ENCODE measurements at places on chromosomes 1 and 21.

DNA sequence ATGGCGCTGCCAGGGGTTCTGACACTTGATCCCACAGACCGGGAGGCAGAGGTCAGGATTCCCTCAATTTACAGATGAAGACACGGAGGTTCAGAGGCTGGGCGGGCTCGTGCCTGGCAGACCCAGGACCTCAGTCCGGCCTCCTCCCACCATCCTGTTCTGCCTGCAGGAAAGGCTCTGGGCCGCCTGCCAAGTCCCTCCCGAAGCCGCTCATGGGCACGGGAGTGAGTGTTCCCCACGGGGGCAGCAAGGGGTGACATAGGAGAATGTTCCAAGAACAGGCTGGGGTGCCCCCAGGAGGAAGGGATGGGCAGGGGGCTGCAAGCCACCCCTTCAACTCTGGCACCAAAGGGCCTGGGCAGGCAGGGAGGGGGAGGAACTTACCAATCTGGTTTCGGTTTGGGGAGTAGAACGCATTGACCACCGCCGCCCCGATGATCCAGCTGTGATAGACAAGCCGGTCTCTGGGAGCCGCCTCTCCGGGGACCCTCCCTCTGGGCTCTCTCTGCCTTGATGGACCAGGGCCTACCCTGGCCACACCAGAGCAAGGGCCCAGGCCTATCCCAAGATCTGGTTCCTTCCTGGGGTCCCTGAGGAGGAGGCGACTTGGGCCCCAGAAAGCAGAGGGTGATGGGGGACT lies 7.5 kb downstream of the PRXL2B start:
- DNase-seq: no peak

DNA sequence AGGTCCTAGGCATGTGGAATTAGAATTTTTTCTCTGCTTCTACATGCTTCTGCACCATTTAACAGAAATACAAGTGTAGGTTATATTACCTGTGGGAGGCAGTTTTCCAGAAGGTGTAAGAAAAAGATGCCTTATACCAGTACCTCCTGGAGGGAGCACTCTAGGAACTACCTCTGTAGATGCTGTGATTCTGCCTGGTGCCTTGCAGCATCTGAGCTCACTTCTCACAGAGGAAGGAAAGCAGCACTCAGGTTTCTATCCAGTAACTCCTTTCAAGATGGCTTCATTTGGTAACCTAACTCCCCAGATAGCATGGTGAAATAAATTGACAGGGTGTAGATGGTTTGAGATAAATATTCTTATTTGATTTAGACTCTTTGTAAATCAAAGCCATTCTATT lies 50.3 kb downstream of the GIPC2 start:
- no peak for DNase-seq

DNA sequence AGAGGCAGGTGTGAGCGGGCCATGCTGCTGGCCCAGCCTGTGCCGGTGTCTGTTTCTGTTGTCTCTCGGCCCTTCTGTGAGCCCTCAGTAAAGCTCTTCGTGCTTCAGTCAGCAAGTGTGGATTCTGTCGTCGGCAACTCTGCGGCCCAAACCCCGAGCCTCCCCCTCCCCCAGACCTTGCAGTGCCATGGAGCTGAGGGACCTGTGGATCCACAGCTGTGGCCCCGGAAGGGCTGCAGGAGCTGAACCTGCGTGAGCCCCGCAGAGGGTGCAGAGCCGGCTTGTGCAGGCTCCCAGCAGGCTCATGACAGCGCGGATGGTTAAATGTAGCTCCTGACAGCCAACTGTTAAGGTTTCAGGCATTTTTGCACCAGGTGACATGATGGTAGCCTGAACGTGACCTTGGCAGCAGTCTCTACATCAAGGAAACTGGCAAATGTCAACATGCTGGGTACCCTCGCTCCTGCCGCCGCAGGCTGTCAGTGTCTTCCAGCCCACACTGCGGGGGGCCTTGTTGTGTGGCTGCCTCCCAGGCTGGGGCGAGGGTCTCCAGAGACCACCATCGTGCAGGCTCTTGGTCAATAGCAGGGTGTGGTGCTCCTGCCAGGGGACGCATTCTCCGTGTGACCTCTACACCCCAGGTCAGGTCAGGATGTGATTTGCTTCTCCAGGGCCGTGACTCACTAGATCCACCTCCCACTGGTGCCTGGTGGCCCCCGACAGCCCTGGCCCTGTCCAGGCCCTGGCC lies 7.0 kb downstream of the LRRC3 start:
- DNase-seq: no peak

DNA sequence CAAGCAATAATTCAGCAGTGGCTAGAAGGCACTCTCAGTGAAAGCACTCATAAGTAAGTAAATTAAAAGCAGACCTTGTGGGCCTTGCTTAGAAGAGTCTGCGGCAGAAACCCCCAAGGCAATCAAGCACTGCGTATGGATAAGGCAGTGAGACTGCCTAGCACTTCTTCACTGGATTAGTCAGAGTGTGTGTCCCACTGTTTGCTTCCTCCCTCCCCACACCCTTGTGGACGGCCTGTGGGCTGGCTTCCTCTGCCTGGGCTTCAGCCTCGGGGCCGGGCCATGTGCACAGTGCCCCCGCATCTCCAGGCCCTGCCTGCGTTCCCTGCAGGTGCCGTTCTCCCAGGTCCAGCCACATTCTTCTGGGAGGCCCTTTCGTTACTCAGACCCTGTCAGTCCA lies 23.8 kb downstream of the AGT start:
- no peak for DNase-seq

DNA sequence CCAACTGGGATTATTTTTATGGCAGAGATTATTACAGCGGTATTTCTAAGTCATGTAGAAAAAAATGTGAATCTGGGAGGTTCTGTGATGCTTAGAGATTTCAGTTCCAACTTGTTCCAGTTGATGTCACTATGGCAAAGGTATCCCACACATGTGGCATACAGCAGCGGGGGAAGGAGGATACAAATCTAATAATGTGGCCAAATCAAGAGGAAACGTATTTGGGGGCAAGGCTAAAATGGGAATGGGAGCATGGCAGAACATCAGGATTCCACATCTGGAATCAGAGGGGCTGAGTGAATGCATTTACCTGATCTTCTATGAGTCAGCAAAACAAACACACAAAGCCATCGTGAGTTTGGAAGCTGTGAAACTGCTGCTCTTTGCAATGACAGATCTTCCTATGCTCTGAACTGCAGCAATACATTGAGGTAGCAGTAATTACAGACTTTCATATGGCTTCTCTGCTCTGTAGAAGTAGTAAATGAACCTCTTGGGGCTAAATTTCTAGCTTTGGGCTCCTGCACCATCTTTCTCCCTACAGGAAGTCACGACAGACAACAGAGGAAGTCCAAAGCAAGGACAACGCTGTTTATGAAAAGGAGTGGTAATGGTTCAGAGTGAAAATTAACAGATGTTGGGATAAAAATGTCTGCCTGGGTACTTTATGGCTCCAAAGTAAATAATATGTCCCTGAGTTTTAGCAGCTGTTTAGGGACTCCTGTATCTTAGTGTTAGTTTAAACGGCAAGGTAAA lies 55.5 kb downstream of the GABPA start:
- no peak for DNase-seq

- no peak for DNase-seq
Measured at GRCh38 chr1:58162952-58163550, 383.5 kb downstream of the OMA1 start.

DNA sequence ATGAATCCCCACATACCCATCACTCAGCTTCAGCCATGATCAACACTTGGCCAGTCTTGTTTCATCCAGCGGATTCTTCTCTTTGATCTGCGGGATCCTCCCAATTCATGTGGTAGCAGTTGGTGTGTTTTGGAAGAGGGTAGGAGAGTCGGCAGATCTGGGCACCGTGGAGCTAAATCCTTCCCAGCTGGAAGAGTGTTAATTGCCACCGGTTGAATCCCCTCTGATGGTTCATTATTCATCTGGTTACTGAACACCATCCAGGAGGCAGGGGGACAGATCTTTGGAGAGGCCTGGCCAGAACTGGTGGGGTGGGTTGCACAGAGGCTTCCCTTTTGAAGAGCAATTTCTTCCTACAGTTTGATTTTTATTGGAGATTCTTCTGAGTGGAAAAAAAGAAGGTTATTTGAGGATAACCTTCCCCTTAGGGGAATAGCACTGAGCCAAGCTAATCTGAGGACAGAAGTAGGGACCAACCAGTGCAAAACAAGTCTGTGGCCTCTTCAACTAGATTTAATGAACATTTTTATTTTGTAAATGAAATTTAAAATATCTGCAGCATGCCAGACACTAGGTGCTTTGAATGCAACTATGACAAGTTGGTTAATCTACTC lies 8.1 kb downstream of the NFASC start:
- DNase-seq: no peak

Data from coronary artery (tissue), 2 donors.